ENCODE measurements at places on chromosomes 3 and 15.

DNA sequence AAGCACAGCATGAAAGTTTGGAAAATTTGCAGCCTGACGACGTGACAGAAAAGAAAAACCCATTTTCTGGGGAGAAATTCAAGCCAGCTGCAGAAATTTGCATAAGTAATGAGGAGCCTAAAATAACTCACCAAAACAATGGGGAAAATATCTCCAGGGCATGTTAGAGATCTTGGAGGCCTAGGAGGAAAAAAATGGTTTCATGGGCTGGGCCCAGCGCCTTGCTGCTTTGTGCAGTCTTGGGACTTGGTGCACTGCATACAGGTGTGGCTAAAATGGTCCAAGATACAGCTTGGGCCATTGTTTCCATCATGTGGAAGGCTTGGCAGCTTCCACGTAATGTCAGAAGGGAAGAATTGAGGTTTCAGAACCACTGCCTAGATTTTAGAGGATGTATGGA lies 428.5 kb upstream of the FRG2C start:
- DNase-seq = no peak

DNA sequence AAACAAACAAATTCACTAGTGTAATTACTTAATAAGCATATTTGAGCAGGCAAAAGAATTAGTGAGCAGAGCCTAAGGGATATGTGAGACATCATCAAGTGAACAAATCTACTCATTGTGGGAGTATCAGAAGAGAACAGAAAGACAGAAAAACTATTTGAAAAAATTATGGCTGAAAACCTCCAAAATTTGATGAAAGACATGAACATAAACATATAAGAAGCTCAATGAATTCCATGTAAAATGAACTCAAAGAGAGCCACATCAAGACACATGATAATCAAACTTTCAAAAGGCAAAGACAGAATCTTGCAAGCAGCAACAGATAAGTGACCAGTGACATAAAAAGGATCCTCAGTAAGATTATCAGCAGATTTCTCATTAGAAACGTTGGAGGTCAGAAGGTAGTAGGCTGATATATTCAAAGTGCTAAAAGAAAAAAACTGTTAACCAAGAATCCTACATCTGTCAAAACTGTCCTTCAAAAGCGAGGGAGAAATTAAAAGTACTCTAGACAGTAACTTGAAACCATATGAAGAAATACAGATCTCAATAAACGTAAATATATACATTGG lies 83.0 kb upstream of the UBP1 start:
- DNase-seq = no peak

DNA sequence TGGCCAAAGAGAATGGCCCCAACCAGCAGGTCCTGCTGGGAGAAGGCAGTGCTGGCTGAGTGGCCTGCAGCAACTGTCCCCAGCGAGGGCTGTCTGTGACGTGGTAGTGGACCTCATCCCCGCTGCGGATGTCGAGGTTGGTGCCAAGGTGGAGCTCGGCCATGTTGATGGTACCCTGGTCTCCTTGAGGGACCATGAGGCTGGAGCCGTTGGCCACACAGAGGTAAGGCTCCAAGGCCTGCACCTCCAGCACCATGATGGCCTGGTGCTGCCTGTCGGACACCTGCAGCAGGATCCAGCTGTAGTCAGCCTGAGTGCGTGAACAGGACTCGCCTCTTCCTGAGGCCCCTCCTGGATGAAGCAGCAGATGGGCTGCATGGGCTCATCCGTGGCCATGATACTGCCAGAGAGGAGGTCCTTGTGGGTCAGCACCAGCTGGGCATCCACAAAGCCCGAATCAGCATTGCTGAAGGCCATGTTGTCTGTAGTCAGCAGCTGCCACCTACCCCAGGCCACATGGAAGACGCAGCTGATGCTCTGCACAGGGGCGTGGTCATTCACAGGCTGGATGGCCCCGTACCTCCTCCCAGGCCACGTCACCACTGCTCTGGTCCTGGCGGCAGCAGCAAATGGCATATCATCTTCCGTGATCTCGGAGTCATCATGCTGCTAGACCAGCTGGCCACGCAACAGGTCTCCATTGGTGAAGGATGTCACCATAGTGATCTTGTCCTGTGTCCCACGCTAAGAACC lies 167.5 kb downstream of the GOLGA6L4 start:
- DNase-seq = no peak

DNA sequence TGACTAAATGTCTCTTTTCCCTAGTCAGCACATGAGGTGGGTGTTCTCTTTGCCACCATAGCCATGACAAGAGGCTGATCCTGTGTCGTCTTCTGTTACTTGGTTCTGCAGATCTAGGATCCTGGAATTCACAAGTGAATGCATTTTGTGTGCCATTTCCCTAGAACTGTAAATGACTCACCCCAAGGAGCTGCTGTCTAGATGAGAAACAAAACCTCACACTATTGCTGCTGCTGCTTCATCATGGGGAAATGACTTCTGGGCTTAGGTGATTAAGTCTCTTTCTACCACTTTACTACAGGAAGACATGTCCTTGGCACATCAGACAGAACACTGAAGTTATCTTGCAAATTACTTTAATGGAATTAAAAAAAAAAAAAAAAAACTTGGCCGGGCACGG lies 54.9 kb downstream of the SLCO3A1 start:
- DNase-seq = no peak

DNA sequence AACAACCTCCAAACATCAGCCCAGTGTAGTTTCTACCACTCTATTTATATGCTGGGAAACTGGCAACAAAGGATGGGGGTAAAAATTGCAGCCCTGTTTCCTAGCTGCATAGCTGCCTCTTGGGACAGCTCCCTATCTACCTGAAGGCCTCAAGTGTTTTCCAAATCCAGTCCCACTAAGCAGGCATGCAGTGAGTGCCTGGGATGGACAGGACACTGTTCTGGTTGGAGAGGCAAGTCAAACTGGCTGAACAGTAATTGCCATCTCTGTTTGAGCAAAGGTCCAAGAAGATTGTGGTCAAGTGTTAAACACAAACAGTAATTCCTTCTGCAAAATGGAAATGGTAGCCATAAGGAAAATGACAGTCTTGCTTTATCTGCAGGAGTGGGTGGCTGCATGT lies 125.4 kb downstream of the FMN1 start:
- no peak for DNase-seq

- DNase-seq = no peak
Observed at GRCh38 chr15:78987556-78988360, 42.9 kb upstream of the CTSH start.

DNA sequence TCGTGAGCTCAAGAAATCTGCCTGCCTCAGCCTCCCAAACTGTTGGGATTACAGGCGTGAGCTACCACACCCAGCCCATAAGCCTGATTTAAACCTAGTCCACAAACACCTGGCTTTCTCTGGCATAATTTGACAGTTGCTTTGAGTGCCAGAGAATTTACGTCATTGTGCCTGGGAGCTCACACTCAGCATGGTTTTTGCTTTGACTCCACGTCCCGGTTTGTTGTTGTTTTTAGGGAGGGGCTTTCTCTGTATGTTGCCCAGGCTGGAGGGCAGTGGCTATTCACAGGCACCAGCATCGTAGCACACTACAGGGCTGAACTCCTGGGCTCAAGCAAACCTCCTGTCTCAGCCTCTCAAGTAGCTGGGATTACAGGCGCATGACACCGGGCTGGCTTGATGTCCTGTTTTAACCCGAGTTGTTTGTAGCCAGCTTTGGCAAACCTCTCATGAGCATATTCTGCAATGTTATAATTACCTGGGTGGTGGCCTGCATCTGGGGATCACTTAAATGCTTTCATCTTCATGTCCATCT lies 32.7 kb downstream of the CEMIP start:
- no peak for DNase-seq

- no peak for DNase-seq
Observed at GRCh38 chr3:72160351-72160750, 375.4 kb upstream of the PROK2 start.

DNA sequence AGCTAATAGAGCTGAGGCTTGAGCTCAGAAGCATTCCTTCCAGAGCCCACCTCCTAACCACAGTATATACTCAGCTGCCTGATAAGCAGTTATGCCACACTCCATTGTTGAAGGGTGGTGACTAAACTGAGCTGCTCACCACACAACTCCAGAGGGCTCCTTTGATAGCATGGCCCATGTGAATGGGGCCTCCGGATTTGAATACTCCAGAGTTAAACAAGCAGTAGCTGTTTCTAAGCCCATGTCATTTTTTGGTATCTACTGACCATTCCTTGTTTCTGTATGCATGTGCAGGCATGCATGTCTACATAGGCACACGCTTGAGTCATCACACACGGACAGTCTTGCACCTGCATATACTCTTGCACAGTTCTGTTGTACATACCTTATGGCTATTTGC lies 28.9 kb downstream of the IGSF10 start:
- no peak for DNase-seq

DNA sequence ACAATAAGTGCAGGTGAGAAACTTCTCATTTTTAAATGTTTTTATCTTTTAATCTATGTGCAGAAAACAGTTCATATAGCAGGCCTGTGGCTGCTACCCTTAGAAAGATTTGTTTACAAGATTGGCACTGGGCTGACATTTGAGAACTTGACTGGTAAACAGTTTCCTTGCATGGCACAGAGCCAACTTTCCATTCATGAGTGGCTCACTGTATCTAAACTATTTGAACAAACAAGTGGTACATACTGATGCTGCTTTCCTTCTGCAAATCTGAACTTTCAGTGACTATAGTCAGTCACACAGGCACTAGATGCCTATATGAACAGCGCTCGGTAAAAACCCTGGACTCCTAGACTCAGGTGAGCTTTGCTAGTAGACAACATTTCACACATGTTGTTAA lies 6.3 kb upstream of the GTPBP8 start:
- peak; percentile 27 for DNase-seq

GRCh38 chr3:103184772-103185171 lies 750.0 kb downstream of the ZPLD1 start:
- no peak for DNase-seq

- no peak for DNase-seq
Observed at GRCh38 chr3:52405601-52406110, 39.2 kb downstream of the SEMA3G start.

- DNase-seq = no peak
Observed at GRCh38 chr15:99518191-99518590, 47.6 kb upstream of the MEF2A start.

DNA sequence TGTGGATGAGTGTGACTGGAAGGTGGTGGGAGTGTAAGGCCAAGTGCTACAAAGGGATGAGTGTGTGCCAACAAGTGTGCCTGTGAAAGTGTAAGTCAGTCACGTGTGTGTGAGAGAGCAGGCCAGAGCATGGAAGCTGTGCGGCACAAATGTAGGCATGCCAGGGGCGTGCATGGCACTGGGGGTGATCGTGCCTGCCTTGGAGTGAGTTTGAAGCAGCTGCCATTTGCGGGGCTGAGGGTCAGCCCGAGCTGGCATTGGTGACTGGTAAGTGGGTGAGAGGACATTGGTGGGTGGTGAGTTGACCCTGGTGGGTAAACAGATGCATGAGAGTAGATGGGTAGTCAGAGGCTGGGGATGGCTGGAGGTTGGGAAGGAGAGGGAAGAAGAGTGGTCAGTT lies 24.5 kb downstream of the CD276 start:
- no peak for DNase-seq

DNA sequence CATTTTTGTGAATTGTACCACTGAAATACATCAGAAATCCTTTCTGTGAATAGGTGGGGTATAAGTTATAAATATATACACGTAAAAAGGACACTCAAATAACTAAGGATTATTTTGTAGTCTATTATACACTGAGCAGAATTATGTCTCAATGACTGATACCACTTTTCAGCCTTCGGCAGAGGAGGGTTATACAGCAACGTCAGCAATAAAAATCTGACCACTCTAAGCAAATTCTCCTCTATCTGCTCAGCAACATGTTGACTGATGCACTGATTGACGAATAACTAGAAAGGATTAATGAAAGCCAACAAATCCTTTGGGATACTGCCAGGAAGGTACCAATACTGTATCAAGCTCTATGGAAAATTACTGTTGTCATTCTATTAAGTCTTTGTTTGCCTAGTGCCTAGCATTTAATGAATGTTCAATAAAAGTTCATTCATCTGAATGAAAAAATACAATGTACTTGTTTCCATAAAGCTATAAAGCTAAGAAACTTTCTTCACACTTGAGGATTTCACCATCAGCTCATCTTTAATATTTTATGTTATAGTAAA lies 5.2 kb downstream of the ARPP19 start:
- no peak for DNase-seq

GRCh38 chr3:108060331-108060730 lies 30.5 kb downstream of the CD47 start:
- DNase-seq = no peak

GRCh38 chr15:73965758-73966113 lies 26.4 kb downstream of the STOML1 start:
- no peak for DNase-seq

DNA sequence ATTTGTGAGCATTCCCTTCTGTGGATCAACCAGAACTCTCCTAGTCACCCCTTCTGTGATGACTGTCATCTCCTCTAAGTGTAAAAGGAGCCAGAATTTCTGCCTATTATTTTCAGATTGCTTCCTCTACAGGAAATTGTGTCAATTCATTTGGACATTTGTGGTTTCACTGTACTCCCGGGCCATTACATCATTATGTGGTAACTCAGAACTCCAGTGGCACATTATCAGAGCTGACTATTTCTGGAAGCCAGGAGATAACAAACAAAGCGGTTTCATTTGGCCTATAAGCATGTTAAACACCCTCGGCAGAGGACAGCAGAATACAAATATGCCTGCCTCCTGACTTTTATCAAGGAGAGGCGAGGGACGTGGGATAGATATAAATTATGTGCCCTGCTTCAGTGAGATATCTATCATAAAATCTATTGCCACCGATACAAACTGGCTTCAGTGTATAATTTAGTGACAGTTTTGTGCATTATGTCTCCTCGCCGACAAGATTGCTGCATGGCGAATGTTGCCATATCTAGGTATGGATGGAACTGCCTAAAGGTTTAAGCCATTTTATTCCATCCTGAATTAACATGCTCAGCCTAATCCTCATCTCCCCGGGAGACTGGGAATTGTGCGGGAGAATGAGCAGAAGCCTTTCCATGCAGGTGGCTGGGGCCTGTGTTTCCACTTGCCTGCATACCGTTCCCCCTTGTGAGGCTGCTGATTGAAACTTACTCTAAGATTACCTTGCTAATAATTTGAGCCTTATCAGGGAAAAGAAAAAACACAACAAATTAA lies 193.4 kb upstream of the SEMA6D start:
- DNase-seq = no peak

DNA sequence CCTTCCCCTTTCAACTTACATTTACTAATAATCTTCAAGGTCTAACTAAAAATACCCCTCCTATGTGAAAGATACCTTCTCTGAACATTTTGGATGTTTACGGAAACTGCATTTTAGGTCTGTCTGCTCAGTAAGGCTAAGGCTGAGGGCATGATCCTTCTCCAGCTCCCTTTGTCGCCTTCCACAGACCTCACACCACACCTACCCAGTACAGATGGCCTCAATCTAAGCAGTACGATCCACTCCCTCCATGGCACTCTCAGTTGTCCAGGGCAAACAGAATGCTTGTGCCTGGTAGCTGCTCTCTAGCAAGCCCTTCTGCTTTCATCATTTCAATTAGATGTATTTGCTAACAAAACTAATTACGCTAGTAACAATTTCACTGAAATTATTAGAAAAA lies 178.3 kb downstream of the CNTN3 start:
- DNase-seq = no peak

- DNase-seq = no peak
Observed at GRCh38 chr3:100023150-100023549, 91.2 kb downstream of the FILIP1L start.

GRCh38 chr3:52393131-52393807 lies 51.6 kb downstream of the SEMA3G start:
- DNase-seq = no peak

GRCh38 chr15:90232196-90232595 lies 1.5 kb downstream of the CIB1 start:
- DNase-seq = no peak

- DNase-seq = peak; percentile 27
Observed at GRCh38 chr3:152299249-152299976, 30.7 kb downstream of the MBNL1 start.

- DNase-seq = no peak
Observed at GRCh38 chr3:127637546-127637945, 8.6 kb downstream of the PODXL2 start.

Data from activated naive CD4-positive, alpha-beta T cell treated with Interleukin-2 at 50 U/mL for 16 hours (primary cell).